Globus pallidus (tissue), 1 donor: ENCODE measurements at places on chromosomes 3 and 15.

GRCh38 chr3:138914870-138915502 lies 32.0 kb downstream of the FOXL2 start:
- DNase-seq, result no peak

GRCh38 chr3:184505076-184505878 lies 56.3 kb upstream of the EPHB3 start:
- no peak for DNase-seq

- DNase-seq, result no peak
Observed at GRCh38 chr3:121515313-121515712, 30.5 kb downstream of the POLQ start.

DNA sequence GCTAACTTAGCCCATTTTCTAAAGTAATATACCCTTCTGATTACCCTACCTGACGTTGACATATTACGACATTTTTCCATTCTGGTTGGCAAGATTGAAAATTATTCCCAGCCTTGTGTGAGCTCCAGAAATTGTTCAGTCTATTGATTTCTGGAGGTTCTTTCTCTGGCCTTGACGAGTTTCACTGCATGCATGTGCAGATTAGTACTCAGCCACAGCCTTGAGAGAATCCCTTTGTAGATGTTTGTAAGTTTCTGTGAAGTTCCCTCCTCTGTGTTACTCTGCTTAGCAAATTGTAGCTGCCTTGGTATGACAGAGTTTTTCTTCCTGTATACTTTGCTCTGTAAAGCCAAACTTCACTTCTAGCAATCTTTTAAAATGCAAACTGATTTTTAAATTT lies 27.5 kb downstream of the TRIM69 start:
- no peak for DNase-seq

DNA sequence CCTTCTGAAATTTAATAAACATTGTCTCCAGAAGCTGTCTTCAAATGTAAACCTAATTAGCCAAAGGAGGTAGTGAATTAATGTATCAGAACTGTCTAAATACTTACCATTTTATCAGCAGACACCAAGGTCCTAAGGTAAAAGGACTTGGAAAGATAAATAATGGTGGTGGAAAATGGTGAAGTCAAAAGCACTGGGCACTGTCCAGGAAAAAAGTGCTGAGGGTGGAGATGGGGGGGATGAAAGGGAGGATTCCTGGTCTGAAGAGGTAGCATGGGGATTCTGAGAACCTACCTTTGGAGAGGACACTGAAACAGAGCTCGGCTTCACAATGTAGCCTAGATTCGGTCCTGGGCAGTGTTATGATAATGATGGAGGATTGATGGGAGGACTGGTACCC lies 149.0 kb upstream of the DPH6 start:
- DNase-seq, result no peak

DNA sequence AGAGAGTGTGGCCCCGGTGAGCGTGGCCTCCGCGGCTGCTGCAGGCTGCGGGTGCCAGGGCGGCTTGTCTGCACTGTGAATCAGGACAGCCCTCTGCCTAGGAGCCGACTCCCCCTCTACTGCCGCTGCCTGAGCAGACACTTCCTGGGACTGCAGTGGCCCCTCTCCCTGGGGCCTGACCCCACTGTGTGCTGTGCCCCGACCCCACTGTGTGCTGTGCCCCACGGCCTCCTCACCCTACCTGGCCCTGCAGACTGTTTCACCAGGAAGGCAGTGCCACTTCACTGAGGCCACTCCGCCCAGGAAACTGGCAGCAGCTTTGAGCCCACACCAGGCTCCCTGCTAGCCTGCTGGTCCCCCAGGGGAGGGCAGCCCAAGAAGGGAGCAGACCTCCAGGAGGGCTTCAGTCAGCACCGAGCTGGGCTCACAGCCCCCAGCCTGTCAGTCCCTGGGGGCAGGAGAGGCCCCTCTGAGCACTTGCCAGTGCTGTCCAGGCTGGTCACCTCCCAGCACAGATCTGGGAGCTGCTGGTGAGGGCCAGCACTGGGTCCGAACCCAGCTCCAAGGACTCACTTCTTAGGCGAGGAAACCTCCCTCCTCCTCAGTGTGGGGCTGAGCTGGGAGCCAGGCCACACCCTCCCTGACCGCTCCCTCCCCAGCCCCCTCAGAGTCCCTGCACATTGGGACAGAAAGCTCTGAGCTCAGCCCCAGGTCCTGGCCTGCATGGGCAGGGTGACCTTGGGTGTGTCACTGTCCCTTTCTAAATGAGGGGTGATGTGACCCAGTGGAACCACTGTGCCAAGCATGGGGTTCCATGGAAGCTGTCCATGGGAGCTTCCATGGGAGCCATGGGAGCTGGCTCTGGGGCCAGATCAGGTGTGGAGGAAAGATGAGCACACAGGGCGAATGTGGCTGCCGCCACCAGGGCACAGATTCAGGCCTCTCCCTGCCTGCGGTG lies 56.8 kb downstream of the DNAJB8 start:
- no peak for DNase-seq

- DNase-seq, result no peak
Observed at GRCh38 chr3:146125951-146126350, 35.0 kb downstream of the PLOD2 start.

DNA sequence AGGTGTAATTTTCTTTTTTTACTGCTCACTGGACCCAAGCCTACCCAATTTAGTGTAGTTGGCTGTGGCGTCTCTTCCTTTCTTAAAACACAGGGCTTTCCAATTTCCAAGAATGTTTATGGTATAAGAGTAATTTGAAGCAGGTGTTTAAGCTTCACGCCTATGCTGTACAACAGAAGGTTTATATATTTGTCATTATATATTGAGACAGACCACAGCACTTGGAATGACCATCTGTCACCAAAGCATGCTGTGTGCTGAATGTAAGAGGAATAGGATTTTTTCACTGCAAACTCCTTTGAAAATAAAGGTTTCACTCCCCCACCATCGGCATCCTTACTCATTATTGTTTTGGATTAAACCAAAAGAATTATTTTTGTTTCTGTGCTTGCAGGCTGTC lies 325.7 kb downstream of the OTOL1 start:
- DNase-seq, result no peak

DNA sequence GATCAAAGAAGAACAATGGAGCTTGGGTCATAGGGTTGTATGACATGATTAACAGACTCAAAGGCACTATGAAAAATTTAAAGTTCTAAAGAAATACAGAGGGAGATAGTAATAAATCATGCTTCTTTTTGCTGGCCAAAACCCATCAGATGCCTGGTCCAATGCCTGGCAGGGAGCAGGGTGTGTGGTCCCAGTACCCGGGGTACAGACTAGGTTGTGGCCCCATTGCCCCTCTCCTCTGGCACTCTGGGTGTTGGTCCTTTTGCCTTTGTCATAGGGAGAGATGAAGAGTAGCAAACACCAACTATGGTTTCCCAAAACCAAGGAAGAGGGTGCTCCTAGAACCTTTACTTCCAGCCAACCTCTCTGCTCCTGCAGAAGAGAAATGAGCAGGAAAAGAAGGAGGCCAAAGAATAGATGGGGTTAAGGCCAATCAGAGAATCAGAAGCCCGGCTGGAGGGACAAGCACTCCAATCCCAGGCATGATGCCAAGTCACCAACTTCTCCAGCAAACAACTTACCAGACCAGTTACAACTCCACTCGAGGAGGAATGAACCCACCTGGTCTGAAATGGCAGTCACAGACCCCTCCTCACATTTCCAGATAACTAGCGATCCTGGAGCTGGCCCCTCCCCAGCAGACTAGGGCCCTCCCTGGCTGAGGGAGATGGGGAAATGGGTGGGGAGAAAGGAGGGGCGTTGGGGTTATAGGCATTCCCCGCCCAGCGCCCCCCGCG lies 1.8 kb downstream of the IGDCC3 start:
- no peak for DNase-seq

DNA sequence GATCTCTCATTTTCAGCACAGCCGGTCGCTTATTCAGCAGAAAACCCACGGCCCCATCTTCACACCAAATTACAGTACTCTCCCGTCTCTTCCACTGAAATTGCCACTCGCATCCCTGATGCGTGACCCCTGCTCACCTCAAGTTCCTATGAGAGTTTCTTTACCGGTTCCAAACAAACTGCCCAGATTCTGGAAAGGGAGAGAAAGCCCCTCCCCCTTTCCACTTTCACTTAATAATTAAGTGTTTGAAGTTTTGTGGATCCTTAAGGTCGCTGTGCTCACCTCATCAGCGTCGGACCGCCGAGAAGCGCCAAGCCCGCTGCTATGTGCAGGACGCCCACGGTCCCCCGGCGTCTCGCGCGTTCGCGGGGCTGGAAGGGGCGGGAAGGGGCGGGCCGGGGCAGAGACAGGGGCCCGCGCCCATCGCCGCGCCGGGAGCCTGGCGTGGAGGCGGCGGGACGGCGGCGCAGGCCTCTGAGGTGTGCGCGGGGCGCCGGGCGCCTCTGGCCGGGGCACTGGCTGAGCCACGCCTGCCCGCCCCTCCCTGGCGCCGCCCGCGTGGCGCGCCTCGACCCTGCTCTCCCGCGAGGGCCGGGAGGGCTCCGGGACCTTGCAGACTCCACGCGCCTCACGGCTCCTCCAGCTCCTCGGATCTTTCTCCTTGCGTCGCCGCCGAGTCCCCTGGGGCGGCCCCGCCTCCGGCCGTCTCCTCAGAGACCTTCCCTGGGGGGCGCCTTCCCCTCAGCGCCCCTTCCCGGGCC lies at the start of gene GPR156:
GPR156 (minus strand) TSS at position 476 of the 761 bp plus-strand sequence. CDS start 41,124 bp downstream, outside the sequence.
- DNase-seq, result no peak

- DNase-seq, result peak; percentile 47
Observed at GRCh38 chr3:43499256-43499655, 122.6 kb downstream of the ANO10 start.

DNA sequence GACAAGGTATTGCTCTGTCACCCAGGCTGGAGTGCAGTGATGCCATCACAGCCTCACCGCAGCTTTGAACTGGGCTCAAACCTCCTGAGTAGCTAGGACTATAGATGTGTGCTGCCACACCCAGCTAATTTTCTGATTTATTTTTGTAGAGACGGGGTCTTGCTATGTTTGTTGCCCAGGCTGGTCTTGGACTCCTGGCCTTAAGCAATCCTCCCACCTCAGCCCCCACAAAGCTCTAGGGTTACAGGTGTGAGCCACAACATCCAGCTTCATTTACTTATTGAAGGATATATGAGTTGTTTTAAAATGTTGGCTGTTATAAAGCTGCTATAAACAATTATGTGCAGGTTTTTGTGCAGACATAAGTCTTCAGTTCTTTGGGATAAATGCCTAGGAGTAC lies 62.2 kb downstream of the SEC22A start:
- no peak for DNase-seq

DNA sequence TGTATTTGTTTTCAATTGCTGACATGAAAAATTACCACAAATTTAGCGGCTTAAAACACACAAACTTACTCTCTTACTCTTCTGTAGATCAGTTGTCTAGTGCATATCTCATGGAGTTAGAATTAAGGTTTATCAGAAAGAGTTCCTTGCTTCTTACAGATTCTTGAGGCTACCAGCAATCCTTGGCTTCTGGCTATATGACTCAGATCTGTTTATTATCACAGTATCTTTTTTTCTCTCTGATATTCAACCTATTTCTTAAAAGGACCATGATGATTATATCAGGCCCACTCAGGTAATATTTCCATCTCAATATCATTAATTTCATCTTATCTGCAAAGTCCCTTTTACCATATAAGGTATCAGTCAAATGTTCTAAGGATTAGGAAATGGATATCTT lies 263.5 kb upstream of the BCHE start:
- no peak for DNase-seq

- DNase-seq, result peak; percentile 12
Observed at GRCh38 chr3:150411546-150411945, 3.4 kb downstream of the TSC22D2 start.

GRCh38 chr3:159165961-159166360 lies 364.1 kb downstream of the MFSD1 start:
- DNase-seq, result no peak

DNA sequence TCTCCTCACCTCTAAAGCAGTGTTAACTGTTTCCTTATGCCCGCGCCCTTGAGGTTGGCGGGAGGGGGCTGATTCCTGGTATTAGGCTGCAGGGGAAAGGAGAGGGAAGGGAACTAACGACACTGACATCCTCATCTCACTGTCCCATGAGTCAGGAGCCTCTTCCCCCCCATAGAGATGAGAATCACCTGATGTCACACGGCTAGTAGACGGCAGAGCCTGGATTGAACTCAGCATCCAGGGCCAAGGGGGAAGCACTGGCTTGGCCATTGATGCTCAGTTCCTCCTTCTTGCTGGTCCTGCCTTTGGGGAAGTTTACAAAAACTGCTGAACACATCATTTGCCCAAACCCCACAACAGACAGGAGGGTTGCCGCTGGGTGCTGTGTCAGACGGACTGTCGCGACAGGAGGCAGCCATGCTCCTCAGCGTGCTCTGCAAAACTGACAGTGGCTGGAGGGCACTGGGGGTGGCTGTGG lies 38.5 kb downstream of the IDH2 start:
- DNase-seq, result peak; percentile 69

DNA sequence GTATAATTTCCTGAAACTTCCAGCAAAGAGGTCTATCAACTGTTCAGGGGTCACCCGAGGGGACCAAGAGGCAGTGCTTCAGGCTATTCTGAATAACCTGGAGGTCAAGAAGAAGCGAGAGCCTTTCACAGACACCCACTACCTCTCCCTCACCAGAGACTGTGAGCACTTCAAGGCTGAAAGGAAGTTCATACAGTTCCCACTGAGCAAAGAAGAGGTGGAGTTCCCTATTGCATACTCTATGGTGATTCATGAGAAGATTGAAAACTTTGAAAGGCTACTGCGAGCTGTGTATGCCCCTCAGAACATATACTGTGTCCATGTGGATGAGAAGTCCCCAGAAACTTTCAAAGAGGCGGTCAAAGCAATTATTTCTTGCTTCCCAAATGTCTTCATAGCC lies 6.8 kb downstream of the GCNT3 start:
- DNase-seq, result no peak

DNA sequence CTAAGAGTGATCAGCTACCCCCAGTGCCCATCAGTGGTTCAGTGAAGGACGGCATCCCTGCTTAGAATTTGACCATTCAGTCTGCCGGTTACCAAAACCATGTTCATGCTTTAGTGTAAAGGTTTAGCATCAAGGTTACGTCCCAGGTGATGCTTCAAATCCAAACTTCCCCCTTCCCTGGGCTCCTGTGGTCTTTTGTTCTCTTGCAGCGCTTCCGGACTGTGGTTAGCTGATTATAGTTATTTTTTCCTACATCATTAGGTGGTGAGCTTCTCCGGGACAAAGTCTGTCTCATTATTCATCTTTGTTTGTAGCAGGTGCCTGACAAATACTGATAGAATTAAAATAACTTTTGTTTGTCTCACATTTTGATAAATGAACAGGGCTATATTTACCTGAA lies 28.3 kb upstream of the MYZAP start:
- DNase-seq, result no peak

- no peak for DNase-seq
Observed at GRCh38 chr3:144774897-144775296, 803.3 kb downstream of the DIPK2A start.

- no peak for DNase-seq
Observed at GRCh38 chr3:185900228-185900627, 37.6 kb downstream of the TRA2B start.

GRCh38 chr3:128330214-128330842 lies 136.4 kb downstream of the DNAJB8 start:
- no peak for DNase-seq
